Stimulated activated CD4-positive, alpha-beta T cell treated with anti-CD3 and anti-CD28 coated beads, Interleukin-4, amount 100 ng/mL, for 1 hour (primary cell): ENCODE measurements at places on chromosomes 4 and X.

DNA sequence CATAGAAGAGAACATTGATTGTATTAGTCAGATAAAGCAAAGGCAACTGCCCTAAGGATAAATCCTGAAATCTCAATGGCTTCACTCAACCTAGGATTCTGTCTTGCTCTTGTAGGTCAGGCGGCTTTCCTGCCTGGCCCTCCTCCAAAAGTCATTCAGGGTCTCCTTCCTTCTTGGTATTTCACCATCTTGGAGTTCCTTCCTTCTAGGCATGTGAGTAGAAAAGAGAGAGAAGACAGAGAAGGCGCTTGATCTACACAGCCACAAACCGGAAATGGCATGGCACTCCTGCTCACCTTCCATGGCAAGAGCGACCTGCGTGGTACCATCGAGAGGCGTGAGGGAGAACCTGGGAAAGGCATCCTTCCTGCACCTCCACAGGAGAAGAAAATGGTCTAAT, 45.3 kb upstream of the HELT start:
- no peak for DNase-seq

DNA sequence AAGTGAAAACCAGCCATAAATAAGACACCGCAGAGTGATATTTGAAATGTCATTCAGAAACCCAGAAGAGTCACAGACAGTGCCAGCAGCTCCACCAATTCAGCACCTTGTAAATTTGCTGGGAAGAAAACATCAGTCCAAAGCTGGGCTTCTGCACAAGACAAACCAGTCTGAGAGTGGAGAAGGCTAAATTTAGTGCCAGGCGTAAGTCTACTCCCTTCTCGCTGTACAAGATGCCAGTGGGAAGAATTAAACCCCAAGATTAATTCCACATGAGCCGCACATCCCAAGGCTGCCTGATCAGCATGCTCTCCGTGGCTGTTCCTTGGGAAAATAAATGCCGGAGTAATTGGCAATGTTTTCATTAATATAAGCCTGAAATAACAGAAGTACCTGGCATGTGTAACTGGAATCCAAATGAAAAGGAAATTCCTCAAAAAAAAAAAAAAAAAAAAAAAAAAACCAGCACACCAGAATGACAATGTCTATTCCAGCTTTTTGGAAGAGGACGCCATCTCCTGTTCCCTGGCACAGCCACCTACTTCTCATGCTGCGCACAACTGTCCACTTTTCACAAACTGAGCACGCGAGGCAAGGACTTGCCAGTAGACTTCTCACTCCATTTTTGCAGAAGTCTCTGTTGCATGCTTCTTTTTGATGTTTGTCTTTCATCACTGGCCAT, 95.5 kb downstream of the NSUN7 start:
- no peak for DNase-seq

DNA sequence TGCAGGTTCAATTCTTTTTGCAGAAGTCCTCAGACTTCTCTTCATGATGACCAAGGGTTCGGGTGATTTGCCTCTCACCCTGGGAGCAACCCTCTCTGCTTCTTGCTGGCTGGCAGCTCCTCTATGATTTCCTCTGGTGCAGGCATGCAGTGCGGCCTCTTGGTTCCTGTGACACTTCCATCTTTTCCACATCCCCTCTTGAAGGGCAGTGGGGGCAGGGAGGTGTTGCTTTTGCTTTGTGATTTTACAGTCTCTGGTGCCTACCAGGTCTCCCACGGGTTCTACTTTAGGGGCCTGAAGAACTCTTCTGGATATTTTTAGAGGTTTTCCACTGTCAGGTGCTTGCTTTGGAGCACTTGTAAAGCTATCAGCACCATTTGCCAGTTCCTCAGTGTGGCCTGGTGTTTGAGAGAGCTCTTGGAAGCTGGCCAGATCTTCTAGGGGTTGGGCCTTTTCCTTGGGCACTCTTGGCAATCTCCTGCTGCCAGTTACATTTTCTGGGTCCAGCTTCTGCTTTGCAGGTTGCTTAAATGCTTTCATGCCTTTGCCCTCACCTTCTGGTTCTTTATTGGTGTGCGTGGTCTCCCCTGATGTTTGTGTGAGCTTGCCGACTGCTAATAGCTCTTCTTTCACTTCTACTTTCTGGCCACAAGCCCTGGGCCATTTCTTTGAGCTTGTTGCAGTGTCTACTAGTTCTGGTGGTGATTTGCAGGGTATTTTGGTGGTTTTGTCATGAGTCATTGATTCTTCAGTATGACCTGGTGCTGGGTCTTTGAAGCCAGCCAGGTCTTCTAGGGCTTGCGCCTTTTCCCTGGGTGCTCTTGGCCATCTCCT, 11.5 kb upstream of the CHST7 start:
- no peak for DNase-seq

DNA sequence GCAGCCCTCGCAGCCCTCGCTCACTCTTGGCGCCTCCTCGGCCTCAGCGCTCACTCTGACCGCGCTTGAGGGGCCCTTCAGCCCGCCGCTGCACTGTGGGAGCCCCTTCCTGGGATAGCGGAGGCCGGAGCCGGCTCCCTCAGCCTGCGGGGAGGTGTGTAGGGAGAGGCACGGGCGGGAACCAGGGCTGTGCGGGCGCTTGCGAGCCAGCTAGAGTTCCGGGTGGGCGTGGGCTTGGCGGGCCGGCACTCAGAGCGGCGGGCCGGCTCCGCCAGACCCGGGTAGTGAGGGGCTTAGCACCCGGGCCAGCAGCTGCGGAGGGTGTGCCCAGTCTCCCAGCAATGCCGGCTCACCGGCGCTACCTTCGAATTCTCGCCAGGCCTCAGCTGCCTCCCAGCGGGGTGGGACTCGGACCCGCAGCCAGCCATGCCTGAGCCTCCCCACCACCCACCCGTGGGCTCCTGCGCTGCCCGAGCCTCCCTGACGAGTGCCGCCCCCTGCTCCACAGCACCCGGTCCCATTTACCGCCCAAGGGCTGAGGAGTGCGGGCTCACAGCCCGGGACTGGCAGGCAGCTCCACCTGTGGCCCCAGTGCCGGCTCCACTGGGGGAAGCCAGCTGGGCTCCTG, 1.4 kb upstream of the AADAT start:
- no peak for DNase-seq

- no peak for DNase-seq
Measured at GRCh38 chrX:79153348-79153747, 8.9 kb downstream of the GPR174 start.

DNA sequence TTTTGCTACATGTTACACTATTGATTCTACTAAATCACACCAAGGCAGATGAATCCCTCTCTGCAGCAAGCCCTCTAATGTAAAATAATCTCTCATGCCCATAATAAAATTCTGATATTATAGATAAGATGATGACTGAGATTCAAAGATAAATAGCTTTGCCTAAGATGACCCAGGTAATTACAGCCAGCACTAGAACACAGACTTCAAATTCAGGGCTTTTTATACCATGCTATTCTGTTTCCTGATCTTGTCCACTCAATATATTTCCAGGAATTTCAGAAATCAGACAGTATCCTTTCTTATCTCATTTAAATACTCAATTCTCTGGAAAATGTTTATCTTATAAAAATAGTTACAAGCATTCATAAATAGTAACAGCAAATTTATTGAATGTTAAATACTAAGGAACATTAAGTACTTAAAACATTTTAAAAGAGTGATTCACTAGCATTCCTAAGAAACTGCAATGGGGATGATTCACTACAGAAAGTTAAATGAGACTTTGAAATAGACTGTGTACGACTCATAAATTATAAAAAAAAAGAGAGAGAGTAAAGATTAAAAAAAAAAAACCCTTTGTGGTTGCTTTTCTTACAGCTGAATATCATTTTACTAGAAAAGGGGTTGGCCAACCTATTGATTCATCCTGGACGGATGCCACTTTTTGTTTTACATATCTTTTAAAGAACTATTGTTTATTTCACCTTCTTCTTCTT, 45.8 kb upstream of the IL21 start:
- no peak for DNase-seq

- peak; percentile 52 for DNase-seq
Measured at GRCh38 chrX:72131317-72132294, at the start of gene RTL5. TSS of gene RTL5 (minus strand) at chrX:72131915.

DNA sequence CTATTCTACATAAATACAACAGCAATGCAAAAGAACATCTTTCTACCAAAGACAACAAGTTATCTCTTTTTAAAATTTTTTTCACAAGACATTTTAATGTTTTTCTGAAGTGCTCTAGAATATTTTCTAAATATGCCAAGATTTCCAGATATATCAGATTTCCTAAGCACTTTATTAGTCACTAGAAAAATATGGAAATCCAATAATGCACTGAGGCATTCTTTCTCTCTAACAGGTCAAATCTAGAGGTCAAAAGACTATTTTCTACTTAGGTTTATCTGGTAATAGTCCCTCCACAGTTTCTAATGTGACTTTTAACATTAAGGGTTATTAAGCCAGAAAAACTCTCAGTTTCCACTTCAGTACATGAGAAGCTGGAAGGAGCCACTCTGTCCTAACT, 1041.2 kb upstream of the INTU start:
- DNase-seq = no peak

DNA sequence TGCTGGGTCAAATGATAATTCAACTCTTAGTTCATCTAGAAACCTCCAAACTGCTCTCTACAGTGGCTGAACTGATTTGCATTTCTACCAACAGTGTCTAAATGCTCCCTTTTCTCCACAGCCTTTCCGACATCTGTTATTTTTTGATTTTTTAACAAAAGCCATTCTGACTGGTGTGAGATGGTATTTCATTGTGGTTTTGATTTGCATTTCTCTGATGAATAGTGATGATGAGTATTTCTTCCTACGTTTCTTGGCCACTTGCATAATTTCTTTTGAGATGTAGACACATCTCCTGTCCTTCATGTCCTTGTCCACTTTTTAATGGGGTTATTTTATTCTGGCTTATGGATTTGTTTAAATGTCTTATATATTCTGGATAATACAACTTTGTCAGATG, 298.2 kb upstream of the ARSJ start:
- DNase-seq = no peak
